ENCODE measurements at places on chromosomes 1 and 21. TPM values are rescaled to one million over a fixed set of nuclear protein-coding genes. Genes with fewer than 3 reads are reported as not detected.

NIPAL3 gene
- 53.2 TPM for total RNA-seq

- no peak for DNase-seq
Observed at GRCh38 chr1:5109633-5110032, 455.2 kb downstream of the AJAP1 start.

DNA sequence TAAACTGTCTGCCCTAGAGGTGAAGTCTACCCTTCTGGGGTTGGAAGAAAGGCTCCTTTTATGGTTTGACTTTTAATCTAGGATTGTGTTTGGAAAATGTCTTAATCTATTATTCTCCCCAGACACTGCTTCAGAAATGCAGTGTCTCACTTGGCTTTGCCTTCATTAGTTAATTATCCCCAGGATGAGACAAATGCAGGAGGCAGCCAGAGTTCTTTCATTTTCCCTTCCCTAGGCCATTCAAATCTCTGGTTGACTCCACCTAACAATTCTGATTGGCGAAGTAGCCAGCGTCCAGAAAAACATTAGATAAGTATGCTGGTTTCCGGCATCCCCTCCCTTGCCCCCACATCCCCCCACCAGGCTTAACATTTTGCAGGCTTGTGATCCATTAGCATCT is 325.8 kb upstream of the PBX1 start:
- DNase-seq = no peak

KRTAP10-11 gene
- not detected for total RNA-seq

DNA sequence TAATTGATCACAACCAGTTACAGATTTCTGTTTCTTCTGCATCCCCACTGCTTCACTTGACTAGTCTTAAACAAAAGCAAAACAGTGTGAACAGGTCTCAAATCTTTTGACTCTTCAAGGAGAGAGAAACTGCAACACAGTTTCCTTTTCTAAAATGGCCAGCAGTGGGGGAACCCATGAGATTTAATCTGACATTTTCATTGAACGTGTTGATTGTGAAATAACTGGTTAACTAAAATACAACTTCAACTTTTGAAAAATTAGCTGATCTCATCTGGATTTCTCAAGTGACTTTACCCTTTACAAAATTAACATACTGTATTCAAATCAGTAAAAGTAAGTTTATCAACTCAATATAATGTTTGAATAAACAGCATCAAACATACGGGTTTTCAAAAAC is 143.0 kb downstream of the HFM1 start:
- DNase-seq = no peak

IVL gene
- not detected for total RNA-seq

FMO5 gene
- total RNA-seq = 1.5 TPM

DNA sequence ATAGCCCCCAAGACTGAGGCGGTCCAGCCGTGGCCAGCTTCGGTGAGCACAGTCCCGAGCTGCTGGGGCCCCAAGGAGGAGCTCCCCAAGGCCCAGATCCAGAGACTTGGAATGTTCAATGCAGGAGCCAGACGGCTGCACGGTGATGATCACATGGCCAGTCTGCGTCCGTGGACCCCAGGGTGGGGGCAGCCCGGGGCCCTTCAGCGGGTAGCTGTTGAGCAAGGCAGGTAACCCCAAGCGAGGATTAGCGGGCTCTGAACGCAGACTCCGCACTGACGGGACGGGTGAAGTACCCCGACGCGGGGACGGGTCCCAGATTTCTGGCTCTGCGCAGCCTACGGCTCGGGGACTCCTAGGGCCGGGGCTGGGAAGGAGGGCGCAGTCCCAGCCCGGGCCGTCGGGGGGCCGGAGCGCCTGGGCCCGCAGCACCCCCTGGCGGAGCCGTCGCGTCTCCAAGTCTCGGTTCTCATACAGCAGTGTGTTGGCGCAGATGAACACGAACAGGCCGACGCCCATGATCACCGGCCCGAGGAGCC is 2.7 kb downstream of the TMEM200B start:
- peak; percentile 62 for DNase-seq

KCNN3 gene
- total RNA-seq = not detected

STPG1 gene
- total RNA-seq = 4.2 TPM

DNA sequence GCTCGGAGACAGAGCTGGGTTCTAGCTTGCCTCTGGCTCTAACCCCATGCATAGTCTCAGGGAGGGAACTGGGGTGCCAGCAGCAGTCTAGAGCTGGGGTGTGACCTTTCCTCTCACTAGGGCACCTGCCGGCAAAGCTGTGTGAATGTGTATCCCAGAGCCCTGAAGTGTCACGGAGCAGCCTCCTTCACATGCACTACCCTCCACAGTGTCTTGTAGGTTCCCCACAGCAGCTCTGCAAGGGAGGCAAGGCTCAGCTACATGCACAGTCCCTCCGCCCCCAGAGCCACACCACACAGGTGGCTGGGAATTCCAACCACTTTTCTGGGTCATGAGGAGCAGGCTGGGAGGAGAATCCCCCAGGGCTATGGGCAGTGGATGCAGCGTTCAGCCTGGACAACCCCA is 7.7 kb upstream of the HPCA start:
- no peak for DNase-seq

LCE1C gene
- total RNA-seq = not detected

DNA sequence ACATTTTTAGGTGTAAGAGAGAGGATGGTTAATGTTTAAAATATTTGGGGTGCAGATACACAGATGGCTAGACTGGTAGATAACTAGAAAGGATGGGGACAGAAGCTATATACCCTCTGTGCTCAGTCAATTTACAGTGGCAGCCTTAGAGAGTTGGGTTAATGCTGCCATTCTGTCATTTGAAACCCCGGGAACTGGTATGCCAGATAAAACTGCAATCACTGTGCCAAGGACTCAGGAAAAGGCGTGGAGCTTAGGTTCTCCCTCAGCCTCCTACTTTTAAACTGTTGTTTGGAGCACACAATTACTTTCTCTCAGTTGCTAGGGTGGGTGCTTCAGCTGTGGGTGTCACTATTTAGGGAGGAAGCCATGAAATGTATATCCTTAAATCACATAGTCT is 90.0 kb upstream of the HNRNPU start:
- no peak for DNase-seq

GRCh38 chr1:79902418-79902817 is 895.9 kb upstream of the ADGRL4 start:
- DNase-seq = no peak

GRCh38 chr1:67371681-67372080 is 58.5 kb downstream of the SERBP1 start:
- no peak for DNase-seq

DNA sequence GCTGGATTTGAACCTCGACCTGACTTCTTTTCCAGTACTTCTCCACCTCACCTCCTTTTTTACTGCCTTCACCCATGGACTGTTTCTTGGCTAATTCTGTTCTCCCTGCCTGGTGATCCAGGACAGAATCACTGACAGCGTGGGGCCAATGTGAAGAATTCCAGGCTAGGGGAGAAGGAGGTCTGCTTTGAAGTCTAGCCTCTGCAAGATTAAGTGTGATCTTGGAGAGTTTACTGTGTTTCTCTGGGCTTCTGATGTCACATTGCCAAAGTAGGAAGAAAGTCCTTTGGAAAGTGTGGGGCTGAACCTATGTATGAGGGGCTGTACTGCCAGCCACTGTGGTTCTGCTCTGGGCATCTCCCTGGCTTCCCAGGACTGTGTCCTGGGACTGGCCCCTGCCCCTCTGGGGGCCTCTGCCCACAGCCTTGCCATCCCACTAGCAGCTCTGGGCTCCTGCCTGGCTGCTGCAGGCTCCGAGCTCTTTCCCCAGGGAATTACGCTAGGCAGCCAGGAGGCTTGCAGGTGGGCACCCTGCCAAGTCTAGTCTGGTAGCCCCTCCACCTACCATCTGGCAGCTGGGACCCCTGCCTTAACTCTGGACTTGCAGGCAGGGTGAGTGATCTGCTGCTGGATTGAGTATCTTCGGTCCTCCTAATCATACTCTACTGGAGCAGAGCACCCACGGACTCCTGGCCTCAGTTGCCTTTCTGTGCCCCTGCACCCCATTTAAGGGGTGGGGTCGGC is 52.2 kb downstream of the YARS1 start:
- no peak for DNase-seq

- DNase-seq = peak; percentile 33
Observed at GRCh38 chr1:27603309-27603680, 649 bp downstream of the AHDC1 start.

DNA sequence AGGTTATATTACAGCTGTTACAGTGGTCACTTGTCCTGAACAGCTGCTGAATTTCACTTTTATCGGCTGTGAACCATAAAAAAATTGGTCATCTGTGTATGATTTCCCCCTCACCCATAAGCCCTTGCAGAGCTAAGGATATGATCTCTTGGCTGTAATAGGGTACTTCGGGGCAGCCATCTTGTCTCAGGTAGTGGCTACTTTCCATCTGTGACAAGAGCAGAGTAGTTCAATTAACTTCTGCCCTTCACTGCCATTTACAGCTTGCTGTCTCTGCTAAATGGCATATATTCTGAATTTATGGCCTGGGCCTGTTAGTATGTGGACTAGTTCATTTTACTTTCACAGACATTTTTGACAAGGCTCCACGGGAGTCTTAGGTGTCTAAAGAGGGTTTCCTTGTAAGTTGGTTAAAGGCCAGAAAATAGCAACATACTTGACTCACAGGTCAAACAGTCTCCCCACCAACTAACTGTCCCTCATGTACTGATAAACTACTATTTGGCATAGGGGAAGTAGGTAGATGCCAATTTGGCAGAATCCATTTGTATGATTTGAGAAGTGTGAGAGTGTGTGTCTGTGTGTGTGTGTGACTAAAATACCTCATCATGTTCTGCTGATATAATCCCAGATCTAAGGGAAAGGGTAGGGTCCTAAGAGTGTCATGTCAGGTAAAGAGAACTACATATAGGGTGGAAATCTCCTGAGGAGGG is 151.6 kb downstream of the KCTD3 start:
- no peak for DNase-seq

- DNase-seq = no peak
Observed at GRCh38 chr1:102776071-102776470, 332.3 kb downstream of the COL11A1 start.

DNA sequence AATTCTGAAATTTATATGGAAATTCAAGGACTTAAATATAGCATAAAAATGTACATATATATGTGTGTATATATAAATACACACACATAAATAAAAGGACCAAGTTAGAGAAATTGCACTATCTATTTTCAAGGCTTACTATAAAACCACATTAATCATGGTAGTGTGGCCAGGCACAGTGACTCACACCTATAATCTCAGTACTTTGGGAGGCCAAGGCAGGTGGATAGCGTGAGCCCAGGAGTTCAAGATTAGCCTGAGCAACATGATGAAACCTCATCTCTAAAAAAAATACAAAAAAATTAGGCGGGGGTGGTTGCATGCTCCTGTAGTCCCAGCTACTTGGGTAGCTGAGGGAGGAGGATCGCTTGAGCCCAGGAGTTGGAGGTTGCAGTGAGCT is 171.4 kb upstream of the GORAB start:
- no peak for DNase-seq

ATP1A2 gene
- not detected for total RNA-seq

DNA sequence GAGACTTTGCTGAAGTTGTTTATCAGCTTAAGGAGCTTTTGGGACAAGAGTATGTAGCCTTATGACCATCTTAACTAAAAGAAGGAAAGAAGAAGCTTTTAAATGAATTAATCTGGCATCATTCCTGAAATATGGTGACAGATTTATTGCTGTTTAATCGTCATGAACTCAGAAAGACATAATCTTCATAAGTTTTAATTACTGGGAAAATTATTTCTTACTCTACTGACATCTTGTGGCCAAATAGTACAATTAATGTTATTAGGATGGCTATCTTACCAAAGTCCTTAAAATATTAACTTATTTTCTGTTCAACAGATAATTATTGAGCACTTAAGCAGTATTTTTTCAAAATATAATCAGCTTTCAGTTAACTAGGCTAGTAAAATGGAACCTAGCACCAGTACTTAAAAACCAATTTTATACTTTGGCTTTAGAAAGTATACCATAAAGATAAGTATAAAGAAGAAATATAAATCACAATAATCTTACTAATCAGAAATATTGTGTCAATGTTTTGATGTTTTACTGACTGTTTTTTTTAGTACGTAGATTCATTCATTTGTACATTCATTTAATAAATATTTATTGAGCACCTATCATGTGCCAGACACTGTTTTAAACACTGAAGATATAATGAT is 34.7 kb upstream of the GPR25 start:
- DNase-seq = no peak

DNA sequence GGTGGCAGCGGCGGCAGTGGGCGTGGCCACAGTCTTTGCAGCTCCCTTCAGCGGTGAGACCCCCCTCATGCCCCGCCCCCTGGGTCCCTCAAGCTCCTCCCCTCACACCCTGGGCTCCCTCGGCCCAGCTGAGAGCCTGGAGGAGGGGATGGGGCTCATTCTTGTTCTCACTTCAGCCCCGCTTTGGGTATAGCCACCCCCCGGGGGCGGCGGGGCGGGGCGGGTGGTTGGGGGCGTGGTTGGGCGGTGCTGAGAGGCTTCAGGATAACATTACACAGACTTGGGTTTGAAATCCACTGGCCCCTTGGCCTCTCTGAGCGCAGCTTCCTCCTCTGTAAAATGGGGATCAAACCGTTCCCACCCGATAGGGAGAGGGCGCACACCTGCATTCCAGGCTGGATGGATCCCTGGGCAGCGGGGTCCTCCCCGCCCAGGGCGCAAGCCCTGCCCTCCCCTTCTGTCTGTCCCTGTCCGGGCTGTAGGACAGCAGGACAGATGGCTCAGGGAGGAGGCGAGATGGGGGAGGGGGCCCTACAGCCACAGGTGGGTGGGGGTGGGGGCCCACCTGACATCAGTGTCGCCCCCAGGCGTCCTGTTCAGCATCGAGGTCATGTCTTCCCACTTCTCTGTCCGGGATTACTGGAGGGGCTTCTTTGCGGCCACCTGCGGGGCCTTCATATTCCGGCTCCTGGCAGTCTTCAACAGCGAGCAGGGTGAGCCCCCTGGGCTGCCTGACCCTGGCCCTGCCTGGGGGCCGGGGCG is 5.1 kb downstream of the CLCNKA start:
- DNase-seq = no peak

GRCh38 chr1:226737819-226738420 is 1.2 kb downstream of the ITPKB start:
- no peak for DNase-seq

DNA sequence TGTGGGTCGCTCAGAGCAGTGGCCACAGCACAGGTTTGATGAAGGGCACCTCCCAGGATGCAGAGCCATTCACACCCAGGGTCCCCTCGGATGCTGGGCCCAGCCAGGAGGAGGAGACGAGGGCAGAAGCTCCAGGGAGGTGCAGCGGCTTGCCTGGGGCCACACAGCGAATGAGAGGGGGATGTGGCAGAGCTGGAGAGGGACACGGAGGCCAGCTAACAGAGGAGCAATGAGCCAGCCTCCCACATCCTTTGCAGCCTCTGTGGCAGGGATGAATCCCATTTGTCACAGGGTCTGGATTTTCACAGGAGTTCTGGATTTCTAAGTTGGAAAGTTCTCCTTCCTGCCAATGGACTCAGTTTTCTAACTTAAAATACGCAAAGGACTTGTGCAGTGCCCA is 35.9 kb downstream of the CHD5 start:
- no peak for DNase-seq

B4GALT2 gene
- 2.1 TPM for total RNA-seq

RAB7B gene
- total RNA-seq = 0.78 TPM

GRCh38 chr21:29520171-29520570 is 221.4 kb downstream of the BACH1 start:
- no peak for DNase-seq

All from CD4-positive, alpha-beta memory T cell (primary cell).